ENCODE measurements at places on chromosomes 4 and X. TPM values are rescaled to one million over a fixed set of nuclear protein-coding genes. Genes with fewer than 3 reads are reported as not detected.

Gene ADGRA3
- 1.3 TPM for total RNA-seq

Gene S100G
- not detected for total RNA-seq

Gene SMIM14
- 9.9 TPM for total RNA-seq

Gene CLGN
- 0.81 TPM for total RNA-seq

Gene ARAP2
- total RNA-seq, result 1.1 TPM

Gene POU3F4
- total RNA-seq, result not detected

Gene LUZP4
- not detected for total RNA-seq

Gene CASK
- 10.8 TPM for total RNA-seq

Gene LNX1
- total RNA-seq, result 1.6 TPM
